RPMI8226 (cell line): ENCODE measurements at places on chromosomes 5 and 9.

GRCh38 chr9:132008184-132008803 is 71.4 kb downstream of the MED27 start:
- no peak for DNase-seq

DNA sequence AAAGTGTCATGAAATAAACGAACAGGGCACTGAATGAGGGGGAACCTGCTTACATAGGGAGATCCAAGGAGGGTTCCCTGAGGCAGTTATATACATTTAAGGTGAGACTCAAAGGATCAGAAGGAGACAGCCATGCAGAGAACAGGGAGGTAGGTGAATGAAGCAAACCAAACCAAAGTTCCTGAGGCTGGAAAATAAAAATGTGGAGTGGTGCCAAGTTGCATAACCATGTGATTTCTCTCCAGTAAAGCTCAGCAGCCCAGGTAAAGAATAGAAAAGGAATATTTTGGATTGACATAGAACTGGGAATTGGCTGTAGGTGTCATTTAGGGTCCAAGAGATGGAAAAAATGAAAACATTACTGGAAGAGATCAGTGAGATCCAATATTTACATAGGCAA is 110.7 kb downstream of the CAAP1 start:
- DNase-seq = no peak

GRCh38 chr9:3398232-3398648 is 127.6 kb downstream of the RFX3 start:
- no peak for DNase-seq

- no peak for DNase-seq
These were observed 81.2 kb upstream of the APC start for GRCh38 chr5:112656451-112656850.

DNA sequence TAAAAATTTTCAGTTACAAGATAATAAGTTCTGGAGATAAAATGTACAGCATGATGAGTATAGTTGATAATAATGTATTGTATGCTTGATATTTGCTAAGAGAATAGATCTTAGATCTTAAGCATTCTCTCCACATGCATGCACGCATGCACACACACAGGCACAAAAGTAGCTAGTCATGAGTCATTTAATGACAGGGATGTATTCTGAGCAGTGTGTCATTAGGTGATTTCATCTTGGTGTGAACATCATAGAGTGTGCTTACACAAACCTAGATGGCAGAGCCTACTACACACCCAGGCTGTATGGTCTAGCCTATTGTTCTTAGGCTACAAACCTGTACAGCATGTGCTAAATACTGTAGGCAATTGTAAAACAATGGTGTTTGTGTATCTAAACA is 124.2 kb downstream of the PTTG1 start:
- DNase-seq = no peak

- no peak for DNase-seq
These were observed 354.5 kb upstream of the CDH6 start for GRCh38 chr5:30838936-30839496.

GRCh38 chr5:75310212-75310611 is 26.8 kb upstream of the HMGCR start:
- no peak for DNase-seq

GRCh38 chr5:168531987-168532864 is 3.1 kb downstream of the FBLL1 start:
- no peak for DNase-seq

GRCh38 chr9:81855538-81855937 is 72.7 kb upstream of the SPATA31D4 start:
- no peak for DNase-seq

DNA sequence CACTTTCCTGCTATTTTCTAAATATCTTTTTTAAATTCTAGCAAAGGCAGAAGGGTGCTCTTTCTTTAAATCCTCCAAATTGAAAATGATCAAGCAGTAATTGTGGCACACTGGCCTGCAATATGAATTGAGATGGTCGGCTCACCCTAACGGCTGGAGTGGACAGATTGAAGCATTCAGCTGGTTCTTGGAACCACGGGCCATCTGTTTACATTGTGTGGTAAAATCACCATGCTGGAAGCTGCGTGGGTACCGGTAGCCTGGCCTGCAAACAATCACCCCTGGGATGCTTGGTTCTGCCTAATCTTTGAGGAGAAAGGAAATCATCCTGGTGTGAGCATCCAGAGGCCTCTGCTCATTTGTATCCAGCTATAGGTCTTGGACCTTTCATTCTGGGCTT is 289.3 kb downstream of the ZNF608 start:
- no peak for DNase-seq

- no peak for DNase-seq
These were observed 3.3 kb downstream of the COL27A1 start for GRCh38 chr9:114158482-114159130.

GRCh38 chr5:16826379-16827125 is 109.5 kb downstream of the MYO10 start:
- DNase-seq = no peak

DNA sequence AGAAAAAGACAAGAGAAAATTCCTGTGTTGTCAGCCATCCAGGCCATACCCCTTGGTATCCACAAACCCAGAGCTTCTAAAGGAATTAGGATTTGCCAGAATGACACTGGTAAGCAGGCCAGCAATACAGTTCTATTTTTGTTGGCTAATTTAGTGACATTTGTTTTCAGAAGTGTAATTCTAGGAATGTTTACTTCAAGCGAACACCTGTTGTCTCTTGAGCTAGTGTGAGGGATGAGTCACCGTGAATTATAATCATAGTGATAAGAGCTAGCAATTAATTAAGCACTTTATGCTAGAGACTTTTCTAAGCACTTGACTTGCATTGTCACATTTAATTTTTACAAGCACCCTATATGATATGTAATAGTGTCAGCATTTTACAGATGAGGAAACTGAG is 99.2 kb downstream of the PRKACG start:
- no peak for DNase-seq

DNA sequence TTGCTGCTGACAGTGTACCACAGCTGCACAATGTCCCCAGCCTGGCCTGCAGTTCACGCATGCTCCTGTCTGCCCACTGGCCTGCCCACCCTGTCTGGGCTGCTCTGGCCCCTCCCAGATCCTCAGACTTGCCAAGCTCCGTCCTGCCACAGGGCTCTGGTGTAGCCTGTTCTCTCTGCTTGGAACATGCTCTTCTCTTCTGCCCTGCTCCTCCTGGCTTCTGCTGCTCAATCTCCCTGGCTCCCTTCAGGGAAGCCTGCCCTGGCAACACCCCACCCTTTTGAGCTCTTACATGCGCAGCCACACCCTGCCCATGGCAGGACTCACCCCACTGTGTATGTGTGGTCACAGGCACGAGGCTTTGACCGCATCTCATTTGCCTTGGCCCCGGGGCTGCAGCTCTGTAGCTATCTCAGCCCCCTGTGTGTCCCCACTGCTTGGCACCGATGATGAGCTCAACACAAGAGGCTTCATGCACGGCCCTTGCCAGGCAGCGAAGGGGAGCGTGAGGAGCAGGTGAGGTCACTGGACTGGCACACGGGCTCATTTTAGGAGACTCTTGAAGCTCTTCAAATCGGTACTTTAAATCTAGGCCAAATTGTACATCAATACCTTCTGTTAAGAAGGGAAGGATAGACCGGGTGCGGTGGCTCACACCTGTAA is 20.4 kb upstream of the BRD3 start:
- DNase-seq = no peak

DNA sequence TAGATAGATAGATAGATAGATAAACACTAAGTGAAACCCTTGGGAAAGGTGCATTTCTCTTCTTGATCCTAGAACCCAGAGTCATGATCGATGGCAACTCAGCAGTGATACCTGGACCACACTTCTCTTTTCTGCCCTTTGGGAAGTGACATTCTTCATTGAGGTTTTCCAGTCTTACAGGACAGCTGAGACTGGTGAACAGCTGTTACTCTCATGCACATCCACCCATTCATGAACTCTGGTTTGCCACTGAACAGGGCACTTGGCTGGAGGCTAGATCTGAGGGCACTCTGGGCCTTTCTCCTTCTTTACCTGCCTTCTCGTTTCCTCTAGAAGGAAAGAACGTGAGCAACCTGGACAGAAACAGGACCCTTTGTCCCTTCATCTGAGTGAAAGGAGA is 164.5 kb downstream of the DRD1 start:
- no peak for DNase-seq

- no peak for DNase-seq
These were observed 86.8 kb upstream of the CDH6 start for GRCh38 chr5:31106691-31107090.

- DNase-seq = peak; percentile 53
These were observed 676.5 kb downstream of the DMRTA1 start for GRCh38 chr9:23123048-23123632.

- DNase-seq = no peak
These were observed 32.4 kb downstream of the ABCA1 start for GRCh38 chr9:104895572-104895971.

GRCh38 chr5:114296191-114296590 is 65.7 kb upstream of the KCNN2 start:
- no peak for DNase-seq

DNA sequence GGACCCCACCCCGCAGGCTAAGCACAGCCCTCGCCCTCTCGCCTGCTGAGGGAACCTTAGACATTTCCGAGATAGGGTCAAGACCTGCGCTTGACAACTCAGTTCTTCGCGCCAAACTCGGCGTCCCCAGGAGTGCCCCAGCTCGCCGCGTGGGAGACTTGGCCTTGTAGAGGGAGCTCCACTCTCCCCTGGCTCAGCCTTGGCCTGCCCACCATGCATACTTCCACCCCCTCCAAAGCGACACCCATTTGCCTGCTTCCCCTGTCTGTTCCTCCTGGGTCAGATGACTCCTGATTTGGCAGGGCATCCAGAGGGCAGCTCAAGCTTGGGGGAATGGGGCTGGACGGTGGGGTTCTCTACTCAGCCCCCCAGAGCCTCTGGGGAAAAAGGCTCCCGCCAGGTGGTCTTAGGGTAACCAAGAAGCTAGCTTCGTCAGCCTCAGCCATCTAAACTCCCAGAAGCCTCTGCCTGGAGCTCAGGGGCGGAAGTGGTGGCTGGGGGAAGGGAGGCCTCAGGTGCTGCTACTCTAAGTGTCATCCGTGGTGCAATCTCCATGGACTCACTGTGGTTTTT is 560 bp downstream of the DOCK2 start:
- DNase-seq = peak; percentile 75

- no peak for DNase-seq
These were observed 451.3 kb downstream of the MTRR start for GRCh38 chr5:8320244-8320643.

DNA sequence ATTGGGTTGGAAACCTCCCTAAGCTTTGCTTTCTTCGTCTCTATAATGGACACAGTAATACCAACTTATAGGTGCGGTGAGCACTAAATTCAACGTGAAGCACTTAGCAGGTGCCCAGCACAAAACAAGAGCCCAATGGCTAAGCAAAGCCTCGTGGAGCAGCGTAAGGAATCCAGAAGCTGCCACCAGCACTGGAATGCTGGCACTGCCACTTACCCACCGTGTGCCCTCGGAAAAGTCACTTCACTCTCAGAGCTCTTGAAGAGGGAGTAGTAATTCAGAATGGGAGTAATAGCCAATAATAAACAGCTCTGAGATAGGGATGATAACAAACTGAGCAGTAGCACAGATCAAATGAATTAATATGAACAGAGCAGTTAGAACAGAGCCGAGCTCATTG is 16.4 kb downstream of the DAP start:
- no peak for DNase-seq

DNA sequence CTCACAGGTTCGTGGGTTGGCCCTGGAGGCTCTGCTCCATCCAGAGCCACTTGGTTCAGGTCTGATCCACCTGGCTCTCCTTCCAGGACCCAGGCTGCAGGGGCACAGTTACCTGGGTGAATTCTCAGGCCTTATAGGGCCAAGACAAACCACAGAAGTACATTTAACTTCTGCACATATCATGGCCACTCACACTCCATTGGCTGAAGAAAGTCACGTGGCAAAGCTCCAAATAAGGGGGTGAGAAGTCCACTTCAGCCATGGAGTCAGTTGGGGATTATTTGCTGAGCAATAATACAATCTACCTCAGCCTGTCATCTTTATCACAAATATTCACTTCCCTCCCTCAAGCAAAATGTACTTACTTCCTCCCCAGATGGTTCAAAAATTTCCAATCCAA is 83.6 kb downstream of the MACROH2A1 start:
- DNase-seq = no peak

DNA sequence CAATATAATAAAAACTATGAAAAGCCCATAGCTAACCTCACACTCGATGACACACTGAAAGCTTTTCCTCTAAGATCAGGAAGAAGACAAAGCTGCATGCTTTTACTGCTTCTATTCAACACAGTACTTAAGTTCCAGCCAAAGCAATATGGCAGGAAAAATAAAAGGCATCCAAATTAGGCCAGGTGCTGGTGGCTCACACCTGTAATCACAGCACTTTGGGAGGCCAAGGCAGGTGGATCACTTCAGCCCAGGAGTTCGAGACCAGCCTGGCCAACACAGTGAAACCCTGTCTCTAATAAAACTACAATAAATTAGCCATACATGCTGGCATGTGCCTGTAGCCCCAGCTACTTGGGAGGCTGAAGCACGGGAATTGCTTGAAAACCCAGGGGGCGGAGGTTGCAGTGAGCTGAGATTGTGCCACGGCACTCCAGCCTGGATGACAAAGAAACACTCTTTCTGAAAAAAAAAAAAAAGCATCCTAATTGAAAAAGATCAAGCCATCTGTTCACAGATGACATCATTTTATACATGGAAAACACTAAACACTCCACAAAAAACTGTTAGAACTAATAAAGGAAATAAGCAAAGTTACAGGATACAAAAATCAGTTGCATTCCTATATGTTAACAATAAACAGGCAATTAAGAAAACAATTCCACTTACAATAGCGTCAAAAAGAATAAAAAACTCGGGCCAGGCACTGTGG is 17.9 kb downstream of the ZFR start:
- DNase-seq = no peak

- DNase-seq = no peak
These were observed 34.1 kb upstream of the SLC6A19 start for GRCh38 chr5:1167361-1167727.

DNA sequence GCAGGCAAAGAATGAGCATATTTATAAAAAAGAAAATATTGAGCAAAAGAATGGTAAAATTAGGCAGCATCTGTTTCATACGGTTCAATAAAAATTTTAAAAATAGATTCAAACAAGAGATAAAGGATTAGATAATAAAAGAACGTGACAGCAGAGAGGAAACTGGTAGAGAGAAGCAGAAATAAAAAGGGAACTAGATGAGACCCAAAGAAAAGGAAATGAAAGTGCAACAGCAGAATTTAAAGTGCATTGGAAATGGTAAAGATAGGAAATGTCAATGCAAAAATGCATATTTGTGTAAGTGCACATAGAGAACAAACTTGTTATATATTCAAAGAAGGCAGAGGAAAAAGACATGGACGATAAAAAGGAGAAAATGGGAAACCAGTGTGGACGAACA is 70.2 kb downstream of the SUSD1 start:
- DNase-seq = no peak

GRCh38 chr5:115733607-115734006 is 82.9 kb downstream of the CDO1 start:
- DNase-seq = no peak

GRCh38 chr9:116450378-116451139 is 236.5 kb upstream of the TRIM32 start:
- no peak for DNase-seq

DNA sequence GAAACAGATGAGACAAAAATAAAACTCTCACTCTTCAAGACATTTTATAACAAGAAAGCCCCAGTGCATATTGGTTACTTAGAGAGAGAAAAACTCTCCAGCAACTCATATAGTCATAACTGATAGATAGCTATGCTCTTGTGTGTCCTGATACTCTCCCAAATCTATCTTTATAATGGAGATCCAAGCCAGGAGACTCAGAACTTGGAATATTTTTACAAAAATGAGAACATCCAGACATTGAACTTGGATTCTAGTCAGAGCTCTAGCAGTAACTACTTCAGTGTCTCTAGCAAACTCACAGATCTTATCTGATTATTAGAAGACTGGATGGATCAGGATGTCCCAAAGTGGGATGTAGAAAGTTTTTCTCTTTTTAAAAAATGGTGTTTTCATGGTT is 412.7 kb upstream of the BRINP1 start:
- DNase-seq = no peak
